Urinary bladder (tissue), 4 donors: ENCODE measurements at places on chromosomes 6 and 20. TPM values are rescaled to one million over a fixed set of nuclear protein-coding genes. Genes with fewer than 3 reads are reported as not detected.

Gene RNF182
- 0.19 TPM for polyA plus RNA-seq

- DNase-seq = no peak
Measured at GRCh38 chr20:44780226-44780625, 30.1 kb downstream of the RIMS4 start.

GRCh38 chr6:161056451-161056850 lies 64.9 kb downstream of the MAP3K4 start:
- DNase-seq = no peak

- no peak for DNase-seq
Measured at GRCh38 chr6:41724586-41725501, 10.6 kb downstream of the TFEB start.

- DNase-seq = no peak
Measured at GRCh38 chr6:169326067-169326799, 72.6 kb upstream of the THBS2 start.

Gene C20orf141
- polyA plus RNA-seq = not detected

DNA sequence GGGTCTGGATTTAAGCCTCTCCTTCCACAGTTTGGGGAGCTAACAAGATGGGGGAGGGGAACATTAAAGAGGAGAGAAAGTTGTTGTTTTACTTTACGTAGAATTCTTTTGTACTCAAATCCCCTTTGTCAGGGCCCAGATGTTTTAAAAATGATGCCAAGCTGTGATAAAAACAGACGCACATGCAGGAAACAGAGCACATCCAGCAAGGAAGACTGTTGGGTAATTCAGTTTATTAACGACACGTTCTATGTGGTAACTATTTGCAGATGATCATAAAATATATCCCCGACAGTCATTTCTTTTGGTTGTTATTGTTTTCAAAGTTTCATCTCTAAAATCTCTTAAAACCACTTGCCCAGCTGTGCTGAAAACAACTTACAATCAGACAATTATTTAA lies 307.0 kb upstream of the PRDM1 start:
- no peak for DNase-seq

Gene KCNQ5
- polyA plus RNA-seq = 1.8 TPM

DNA sequence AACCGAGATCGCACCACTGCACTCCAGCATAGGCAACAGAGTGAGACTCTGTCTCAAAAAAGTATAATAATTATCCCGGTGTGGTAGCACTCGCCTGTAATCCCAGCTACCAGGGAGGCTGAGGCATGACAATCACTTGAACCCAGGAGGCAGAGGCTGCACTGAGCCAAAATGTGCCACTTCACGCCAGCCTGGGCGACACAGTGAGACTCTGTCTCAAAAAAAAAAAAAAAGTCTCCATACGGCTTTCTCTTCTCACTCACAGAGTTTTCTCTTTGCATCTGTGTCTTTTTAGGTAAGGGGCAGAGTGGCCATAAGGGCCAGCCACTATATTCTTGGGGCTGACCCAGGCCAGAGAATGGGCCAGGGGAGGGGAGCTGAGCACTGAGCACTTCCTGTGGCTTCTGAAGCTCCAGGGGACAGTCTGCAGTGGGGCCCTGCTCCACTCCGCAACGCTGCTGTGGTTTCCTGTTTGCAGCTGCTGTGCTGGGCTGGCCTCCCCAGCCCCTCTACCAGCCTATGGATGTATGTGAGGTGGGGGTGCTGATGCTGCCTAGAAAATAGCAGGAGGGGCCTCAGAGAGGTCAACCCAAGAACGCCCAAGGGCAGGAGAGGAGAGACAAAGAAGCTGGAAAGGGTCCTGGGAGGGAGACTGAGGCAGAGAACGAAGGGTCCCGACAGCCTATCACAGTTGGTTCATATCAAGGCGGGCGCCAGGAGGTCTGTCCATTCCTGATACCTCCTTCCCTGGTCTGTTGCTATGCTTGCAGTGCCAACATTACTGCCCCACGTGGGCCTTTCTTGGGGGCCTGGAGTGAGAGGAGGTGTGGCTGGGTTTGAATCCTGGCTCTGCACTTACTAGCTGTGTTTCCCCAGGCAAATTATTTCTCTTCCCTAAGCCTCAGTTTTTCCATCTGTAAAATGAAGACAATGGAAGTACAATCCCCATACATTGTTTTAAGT lies 16.0 kb downstream of the SLA2 start:
- no peak for DNase-seq
